Body of pancreas (tissue), 4 donors: ENCODE measurements at places on chromosomes 7 and 10.
A peak's percentile ranks its signal among the peaks of the same experiment; 100 is the strongest.

DNA sequence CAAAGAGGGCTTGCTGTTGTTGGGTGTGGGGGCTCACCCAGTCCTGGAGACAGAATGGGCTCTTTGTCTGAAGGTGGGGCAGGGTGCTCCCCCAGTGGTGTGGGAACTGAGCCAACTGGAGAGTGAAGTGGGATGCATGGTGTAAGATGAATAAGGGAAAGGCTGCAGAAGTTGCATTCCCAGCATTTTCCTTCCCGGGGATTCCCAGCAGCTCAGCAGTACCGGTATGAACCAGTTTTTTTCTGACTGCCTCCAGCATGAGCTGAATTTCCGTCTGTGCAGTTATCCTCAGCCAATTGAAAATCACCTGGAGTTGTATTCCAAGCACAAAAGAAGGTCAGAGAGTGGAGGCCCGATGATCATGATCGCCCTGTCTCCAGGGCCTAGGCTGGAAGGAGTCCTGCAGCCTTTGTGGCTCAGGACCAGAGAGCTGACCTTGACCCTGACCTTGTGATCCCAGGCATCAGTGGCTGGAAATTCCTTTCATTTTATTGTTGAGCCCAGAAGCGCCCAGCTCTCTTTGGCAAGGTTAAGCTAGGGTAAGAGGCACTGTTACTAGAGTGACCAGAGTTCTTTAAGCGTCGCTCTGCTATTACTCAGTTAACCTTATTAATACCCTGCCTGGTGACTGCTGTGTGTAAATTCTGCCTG is 33.4 kb downstream of the OGDH start:
- DNase-seq = peak; percentile 50
- H3K4me1 ChIP-seq = peaks cover 49% of the 10 kb centered on the region
- no peaks in the 10 kb centered on the region for H3K27me3 ChIP-seq
- no peaks in the 10 kb centered on the region for H3K36me3 ChIP-seq
- H3K4me3 ChIP-seq = no peak overlapping the region

GRCh38 chr7:74212661-74213060 is 2.9 kb downstream of the LAT2 start:
- no peak overlapping the region for H3K4me3 ChIP-seq
- H3K36me3 ChIP-seq = no peaks in the 10 kb centered on the region
- H3K27ac ChIP-seq = no peak overlapping the region
- DNase-seq = no peak
- H3K27me3 ChIP-seq = no peaks in the 10 kb centered on the region

DNA sequence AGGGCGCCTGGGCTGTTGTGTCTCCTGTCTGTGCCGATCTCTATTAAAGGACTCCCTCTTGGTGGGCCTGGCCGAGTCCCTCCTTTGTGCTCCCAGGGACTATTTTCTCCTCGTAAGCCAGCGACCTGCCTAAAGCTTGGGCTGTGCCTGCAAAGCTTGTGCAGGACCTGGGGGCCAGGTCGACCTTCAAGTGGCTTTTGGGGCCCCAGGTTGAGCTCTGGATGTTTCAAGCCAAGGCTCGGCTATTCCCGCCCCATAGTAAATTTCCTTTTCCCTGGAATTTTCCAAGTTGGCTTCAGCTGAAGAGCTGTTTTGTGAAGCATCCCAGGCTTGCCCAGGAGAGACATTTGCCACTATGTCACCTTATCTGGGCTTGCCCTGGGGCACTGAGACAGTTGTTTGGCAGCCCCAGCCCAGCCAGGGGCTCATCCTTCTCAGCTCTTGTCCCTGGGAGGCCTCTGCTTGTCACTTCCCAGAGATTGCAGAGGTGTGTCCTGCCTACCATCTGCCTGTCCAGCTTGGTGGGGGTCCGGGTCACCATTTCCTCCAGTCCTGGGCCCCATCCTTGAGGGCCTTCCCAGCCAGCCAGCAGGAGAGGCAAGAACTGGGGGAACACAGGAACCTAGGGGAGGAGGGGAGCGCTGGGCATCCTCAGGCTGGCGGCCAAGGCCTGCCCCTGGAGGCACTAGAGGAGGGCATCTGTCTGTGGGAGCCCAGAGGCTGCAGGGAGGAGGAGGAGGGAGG is 20.2 kb downstream of the ZMIZ2 start:
- H3K36me3 ChIP-seq = peaks cover 12% of the 10 kb centered on the region
- DNase-seq = no peak
- no peaks in the 10 kb centered on the region for H3K27me3 ChIP-seq

DNA sequence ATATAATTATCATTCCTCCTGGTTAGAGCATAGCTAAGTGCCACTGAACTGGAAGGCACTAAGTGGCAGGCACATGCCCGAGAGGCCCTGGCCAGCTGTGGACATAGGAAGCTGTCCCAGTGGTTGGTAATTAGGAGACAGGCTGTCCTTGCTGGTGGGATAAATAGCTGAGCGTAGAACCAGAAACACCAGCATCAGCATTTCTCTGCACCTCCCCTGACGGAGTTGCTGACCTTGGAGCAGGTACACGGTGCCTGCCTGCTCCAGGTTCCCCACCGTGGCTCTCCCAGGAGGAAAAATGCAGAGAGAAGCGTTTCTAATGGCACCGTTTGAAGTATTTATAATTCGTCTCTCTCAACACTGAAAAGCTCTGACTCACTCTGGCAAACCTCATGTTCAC is 5.6 kb upstream of the ABLIM1 start:
- peaks cover 38% of the 10 kb centered on the region for H3K4me1 ChIP-seq
- no peaks in the 10 kb centered on the region for H3K36me3 ChIP-seq
- no peak overlapping the region for H3K4me3 ChIP-seq
- peak; percentile 69 for DNase-seq

GRCh38 chr10:105718207-105718995 is 1077.3 kb downstream of the SORCS3 start:
- no peak overlapping the region for H3K27ac ChIP-seq
- peaks cover 22% of the 10 kb centered on the region for H3K4me1 ChIP-seq
- no peaks in the 10 kb centered on the region for H3K27me3 ChIP-seq
- peak; percentile 21 for DNase-seq
- H3K4me3 ChIP-seq = no peak overlapping the region
